GM19239 (cell line): ENCODE measurements at places on chromosomes 7 and 10.

- no peak for DNase-seq
These were observed 452.7 kb downstream of the DPP6 start for GRCh38 chr7:154504918-154505317.

GRCh38 chr10:130463104-130463875 is 327.1 kb downstream of the GLRX3 start:
- DNase-seq, result no peak

DNA sequence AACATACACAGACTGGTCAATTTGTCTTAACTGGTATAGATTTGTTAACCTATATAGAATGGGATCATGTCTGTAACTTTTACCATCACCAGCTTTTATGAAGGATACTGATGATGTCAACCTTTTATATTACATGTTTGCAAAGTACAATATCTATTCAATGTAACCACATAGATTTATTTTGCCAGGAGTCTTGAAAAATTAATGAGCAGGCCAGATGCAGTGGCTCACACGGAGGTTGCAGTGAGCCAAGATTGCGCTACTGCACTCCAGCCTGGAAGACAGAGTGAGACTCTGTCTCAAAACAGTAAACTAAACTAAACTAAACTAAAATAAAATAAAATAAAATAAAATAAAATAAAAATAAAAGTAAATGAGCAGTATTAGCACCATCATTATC is 30.0 kb upstream of the PARD3 start:
- DNase-seq, result no peak

- no peak for DNase-seq
These were observed 35.9 kb downstream of the LRRC4 start for GRCh38 chr7:127995156-127995880.

DNA sequence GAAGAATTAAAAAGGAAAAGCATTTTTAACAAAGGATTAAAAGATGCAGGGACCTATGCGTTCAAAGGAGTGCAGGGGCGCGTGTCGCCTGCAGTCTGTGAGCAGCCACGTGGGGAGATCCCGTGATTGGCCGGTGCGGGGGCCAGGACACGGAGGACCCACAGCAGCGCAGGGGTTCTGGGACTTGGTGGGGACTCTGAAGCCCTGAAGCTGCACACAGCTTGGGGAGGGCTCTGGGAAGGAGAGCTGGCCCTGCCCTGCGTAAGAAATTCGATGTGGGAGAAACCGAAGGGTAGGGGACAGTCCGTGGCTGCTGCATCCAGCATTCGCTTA is 268.1 kb downstream of the KLF6 start:
- DNase-seq, result no peak

DNA sequence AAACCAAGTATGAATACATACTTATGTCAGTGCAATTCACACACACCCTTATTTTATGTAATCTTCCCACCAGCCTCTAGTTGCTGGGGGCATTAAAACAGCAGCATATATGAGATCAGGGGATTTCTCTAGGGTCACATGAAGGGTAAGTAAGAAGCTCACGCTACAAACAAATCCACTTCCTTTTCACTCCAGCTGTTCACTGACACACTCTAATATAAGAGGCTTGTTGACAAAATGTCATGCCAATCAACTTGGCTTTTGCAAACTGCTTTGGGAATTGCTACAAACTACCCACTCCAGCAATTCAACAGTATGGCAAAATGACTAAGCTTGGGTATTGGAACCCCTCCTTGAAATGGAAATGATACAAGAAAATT is 10.3 kb downstream of the FAM3C start:
- no peak for DNase-seq

GRCh38 chr7:90938371-90938770 is 325.9 kb upstream of the FZD1 start:
- no peak for DNase-seq

DNA sequence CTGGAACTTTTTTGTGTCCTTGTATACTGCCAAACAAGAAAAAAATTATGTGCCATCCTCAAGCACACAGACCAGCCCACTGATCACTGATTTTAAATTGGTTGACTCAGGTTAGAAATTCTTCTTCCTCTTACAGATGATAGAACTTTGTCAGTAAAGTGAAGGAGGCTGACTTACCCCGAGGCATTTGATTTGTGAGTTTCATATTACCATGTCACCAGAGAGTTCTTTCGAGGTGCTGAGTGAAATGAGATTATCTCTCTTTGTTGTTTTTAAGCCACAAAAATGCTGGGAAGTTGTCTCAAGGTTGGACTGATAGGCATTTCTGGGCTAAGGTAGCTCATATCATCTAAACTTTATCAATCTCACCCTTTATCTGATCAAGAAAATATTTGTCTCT is 78.8 kb upstream of the FAM180A start:
- no peak for DNase-seq

- no peak for DNase-seq
These were observed 143.7 kb upstream of the COL1A2 start for GRCh38 chr7:94250987-94251386.

- no peak for DNase-seq
These were observed 472.6 kb downstream of the PLXNA4 start for GRCh38 chr7:132103718-132104117.
